Osteoblast (primary cell): ENCODE measurements at places on chromosomes 2 and 18. TPM values are rescaled to one million over a fixed set of nuclear protein-coding genes. Genes with fewer than 3 reads are reported as not detected.
A peak's percentile ranks its signal among the peaks of the same experiment; 100 is the strongest.

GRCh38 chr2:219486380-219486959 is 12.2 kb upstream of the GMPPA start:
- H3K27ac ChIP-seq: no peak overlapping the region
- peaks cover 51% of the 10 kb centered on the region for H3K36me3 ChIP-seq
- no peaks in the 10 kb centered on the region for H3K4me1 ChIP-seq

- H3K36me3 ChIP-seq: no peaks in the 10 kb centered on the region
- peak; percentile 23 for DNase-seq
- H3K27me3 ChIP-seq: no peaks in the 10 kb centered on the region
- H3K4me3 ChIP-seq: no peak overlapping the region
- peaks cover 24% of the 10 kb centered on the region for H3K4me1 ChIP-seq
Measured at GRCh38 chr2:64792300-64792699, 138.6 kb upstream of the SERTAD2 start.

GRCh38 chr2:69589973-69590652 is 53.4 kb downstream of the AAK1 start:
- H3K36me3 ChIP-seq: no peaks in the 10 kb centered on the region
- peak overlapping the region; percentile 40 for H3K27ac ChIP-seq
- H3K4me3 ChIP-seq: no peak overlapping the region

GRCh38 chr2:59734743-59735142 is 818.7 kb downstream of the BCL11A start:
- no peak overlapping the region for H3K4me3 ChIP-seq
- no peaks in the 10 kb centered on the region for H3K36me3 ChIP-seq
- H3K27ac ChIP-seq: no peak overlapping the region
- H3K4me1 ChIP-seq: no peaks in the 10 kb centered on the region

DNA sequence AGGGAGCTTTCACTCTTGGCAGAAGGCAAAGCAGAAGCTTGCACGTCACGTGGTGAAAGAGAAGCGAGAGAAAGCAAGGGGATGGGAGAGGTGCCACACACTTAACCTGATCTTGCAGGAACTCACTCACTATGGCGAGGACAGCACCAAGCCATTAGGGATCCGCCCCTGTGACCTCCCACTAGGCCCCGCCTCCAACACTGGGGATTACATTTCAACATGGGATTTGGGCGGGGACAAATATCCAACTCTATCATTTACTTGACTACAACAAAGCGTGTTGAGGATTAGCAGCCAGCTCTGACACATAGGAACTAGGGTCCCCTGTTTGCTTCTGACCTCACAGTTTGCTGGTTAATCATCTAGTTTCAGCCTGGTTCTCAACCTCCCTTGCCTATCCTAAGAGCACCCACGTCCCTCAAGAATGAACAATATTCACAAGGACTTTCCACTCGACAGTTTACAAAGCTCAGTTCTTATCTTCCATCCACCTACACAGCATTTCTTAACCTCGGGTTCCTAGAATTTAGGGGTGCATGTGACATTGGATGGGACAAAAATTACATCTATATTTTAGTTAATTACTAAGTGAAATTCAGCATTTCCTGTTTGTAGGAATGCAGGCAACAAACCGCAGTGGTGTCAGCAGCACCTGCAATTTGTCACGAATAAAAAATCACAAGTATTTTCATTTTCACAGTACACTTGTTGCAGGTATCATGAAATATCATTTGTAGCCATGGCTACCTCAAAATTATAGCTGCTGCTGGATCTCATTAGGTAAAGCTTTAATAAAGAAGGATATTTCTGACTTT is 36.0 kb downstream of the LBH start:
- H3K27ac ChIP-seq: no peak overlapping the region
- no peak overlapping the region for H3K4me3 ChIP-seq
- no peaks in the 10 kb centered on the region for H3K36me3 ChIP-seq

- H3K27me3 ChIP-seq: no peaks in the 10 kb centered on the region
- DNase-seq: no peak
- no peaks in the 10 kb centered on the region for H3K4me1 ChIP-seq
- H3K36me3 ChIP-seq: no peaks in the 10 kb centered on the region
- H3K4me3 ChIP-seq: no peak overlapping the region
Measured at GRCh38 chr18:75033516-75033915, 175.4 kb downstream of the PTGR3 start.

- no peaks in the 10 kb centered on the region for H3K27me3 ChIP-seq
- H3K4me3 ChIP-seq: no peak overlapping the region
- no peaks in the 10 kb centered on the region for H3K4me1 ChIP-seq
- DNase-seq: no peak
Measured at GRCh38 chr18:58558471-58558870, 70.4 kb downstream of the ALPK2 start.

DNA sequence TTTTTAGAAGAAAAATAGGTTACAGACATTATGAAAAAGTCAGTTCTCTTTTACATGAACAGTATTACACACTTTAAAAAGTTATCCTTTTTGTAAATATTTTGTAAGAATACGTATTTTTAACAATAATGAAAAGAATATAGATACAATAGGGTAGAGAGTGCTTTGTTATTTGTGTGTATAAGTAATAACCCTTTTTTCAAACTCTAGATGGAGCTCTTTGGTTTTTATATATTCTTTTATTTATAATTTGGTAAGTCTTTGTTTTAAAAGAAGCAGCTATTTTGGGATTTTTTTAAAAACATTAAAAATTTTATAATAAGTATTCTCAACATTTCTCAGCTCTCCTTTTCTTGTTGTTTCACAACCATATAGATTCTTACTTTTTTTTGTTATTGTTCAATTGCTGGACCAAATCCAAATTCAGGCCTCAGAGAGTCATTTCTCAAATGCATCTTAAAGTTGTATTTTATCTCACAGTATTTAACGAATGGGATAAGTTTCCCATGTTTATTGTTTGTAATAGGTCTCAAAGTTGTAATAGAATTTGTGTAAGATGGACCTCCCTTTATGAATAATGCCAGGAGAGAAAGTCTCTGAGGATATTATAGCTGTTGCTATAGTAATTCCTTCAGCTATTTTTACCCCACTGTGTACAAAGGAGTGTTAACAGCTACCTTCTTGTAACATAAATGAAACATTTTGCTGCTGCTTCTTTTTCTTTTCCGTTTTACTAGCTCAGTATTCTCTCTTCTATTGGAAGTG is 46.4 kb downstream of the ACYP2 start:
- H3K36me3 ChIP-seq: no peaks in the 10 kb centered on the region
- no peak overlapping the region for H3K27ac ChIP-seq
- H3K4me3 ChIP-seq: no peak overlapping the region
- peak; percentile 65 for DNase-seq
- no peaks in the 10 kb centered on the region for H3K4me1 ChIP-seq

MBD5 gene
- total RNA-seq: 22.4 and 29.8 TPM in 2 replicates

PID1 gene
- total RNA-seq: 9.8 and 11.8 TPM in 2 replicates

LMAN1 gene
- total RNA-seq: 189 and 210 TPM in 2 replicates
